Fibroblast of skin of left quadriceps (primary cell): ENCODE measurements at places on chromosomes 1 and 21.
A peak's percentile ranks its signal among the peaks of the same experiment; 100 is the strongest.

DNA sequence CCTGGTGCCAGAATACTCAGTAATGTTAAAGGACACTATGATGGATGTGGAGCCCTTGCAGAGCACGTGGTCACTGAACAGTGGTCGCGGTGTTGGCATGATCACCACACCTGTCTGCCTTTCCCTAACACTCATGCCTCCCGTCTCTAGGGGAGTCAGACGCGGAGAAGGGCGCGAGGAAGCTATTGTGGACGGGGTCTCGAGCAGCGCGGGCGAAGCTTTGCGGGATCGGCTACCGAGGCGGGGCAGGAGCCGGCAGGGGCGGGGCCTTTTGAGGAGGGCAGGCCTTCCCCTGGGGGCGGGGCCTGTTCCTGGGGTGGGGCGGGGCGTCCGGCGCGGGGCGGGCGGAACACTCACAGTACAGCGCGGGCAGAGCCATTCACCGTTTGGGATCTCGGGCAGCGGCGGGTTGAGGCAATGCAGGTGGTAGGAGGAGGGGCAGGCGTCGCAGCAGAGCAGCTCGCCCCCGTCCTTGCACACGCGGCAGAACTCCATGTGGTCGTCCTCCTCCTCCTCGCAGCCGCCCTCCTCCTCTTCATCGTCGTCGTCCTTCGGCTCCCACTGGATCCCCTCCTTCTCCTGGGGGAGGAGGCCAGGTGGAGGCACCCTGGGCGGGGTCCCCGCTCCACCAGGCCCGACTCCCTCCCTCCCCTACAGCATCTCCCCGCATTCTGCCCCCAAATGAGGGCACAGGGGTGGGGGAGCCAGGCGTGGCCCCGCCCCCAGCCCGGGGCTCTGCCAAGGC, 31.5 kb downstream of the CHD5 start:
- DNase-seq, result no peak

DNA sequence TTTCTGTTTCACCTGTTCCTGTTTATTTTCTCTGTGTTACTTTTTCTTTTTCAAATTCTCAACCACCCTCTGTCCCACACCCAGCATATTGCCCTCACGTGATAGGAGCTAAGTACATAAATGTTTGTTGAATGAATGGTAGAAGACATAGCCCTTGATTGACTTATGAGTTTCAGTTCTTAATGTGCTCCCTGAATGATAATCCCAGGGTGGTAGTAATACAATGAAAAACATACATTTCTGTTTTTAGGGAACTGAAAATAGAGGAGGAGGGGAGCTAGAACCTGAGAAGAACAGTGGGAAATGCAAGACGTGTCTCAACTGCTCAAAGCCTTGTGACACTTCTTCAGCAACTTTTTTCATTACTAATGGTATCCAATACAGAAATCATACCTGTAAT, 147.1 kb downstream of the SPATA46 start:
- DNase-seq, result no peak

DNA sequence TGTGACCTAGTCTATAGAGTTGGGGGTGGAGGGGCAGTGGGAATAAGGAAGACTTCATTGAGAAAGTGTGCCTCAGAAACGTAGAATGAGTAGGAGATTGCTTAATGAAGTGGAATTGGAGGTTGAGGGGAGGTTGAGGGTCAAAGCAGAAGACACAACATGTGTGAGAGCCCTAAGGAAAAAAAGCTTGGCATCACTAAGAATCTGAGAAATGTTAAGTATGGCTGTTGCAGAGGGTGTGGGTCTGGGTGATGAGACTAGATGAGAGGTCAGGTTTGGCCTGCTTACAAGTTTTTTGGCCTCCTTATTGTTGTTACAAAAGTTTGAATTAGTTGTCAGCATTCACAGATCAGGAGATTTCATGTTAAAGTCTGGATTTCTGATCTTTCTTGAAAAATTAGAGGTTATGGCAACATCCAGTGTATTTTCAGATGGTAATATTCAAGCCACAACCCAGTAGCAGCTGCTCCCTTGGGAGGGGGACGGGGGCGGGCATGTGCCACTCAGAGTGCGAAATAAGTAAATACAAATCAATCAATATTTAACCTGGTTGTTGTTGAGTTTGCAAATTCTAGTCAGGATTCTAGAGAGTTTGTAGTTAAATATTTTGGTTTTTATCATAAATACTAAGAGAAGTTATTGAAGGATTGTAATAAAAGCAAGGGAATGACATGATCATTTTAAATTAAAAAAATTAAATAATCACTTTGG, 4.3 kb downstream of the MAN1A2 start:
- peak; percentile 19 for DNase-seq

- no peak for DNase-seq
These were observed 39.8 kb downstream of the TGFBR3 start for GRCh38 chr1:91846007-91846638.

DNA sequence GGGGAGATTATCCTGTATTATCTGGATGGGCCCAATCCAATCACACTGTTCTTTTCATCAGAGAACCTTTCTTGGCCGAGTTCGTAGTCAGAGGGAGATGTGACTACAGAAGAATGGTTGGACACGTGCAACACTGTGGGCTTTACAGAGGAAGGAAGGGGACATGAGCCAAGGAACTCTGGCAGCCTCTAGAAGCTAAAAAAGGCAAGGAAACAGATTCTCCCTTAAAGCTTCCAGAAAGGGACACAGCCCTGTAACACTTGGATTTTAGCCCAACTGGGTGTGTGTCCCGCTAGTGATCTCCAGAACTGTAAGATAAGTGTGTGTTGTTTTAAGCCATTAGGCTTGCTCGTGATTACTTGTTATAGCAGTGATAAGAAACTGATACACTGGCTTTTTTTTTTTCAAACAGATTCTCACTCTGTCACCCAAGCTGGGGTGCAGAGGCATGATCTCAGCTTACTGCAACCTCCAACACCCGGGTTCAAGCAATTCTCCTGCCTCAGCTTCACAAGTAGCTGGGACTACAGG, 53.9 kb upstream of the FBXO28 start:
- DNase-seq, result no peak

DNA sequence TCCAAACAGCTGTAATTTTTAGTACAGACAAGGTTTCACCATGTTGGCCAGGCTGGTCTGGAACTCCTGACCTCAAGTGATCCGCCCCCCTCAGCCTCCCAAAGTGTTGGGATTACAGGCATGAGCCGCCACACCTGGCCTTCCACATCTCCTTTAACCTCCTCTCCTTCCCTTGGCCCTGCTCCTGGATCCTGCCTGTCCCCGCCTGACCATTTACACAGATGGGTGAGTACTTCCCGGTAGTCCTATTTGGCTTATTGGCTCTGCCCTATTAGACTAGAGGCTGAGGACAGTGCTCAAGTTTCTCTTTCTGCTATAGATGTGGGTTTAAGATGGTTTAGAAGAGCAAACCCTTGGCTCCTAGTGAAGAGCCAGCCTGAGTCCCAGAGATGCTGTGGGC, 7.1 kb downstream of the PTPN7 start:
- no peak for DNase-seq

DNA sequence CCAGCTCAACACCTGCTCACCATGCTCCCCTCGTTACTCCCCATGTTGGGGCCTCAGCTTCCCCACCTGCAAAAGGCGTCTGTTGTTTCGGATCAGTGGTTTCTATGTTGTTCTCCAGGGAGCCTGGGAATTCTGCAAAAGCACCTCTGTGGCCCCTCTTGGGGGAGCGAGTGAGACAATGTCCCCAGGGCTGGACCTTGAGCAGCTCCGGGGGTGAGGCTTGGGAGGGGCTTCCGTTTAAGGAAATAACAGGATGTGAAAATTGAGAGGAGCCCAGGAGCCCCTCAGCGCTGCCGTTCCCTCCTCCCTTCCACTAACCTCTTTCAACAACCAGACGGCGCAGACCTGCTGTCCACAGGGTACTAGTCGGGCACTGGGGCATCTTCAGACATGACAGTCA, 98.5 kb upstream of the IFFO2 start:
- DNase-seq, result no peak

DNA sequence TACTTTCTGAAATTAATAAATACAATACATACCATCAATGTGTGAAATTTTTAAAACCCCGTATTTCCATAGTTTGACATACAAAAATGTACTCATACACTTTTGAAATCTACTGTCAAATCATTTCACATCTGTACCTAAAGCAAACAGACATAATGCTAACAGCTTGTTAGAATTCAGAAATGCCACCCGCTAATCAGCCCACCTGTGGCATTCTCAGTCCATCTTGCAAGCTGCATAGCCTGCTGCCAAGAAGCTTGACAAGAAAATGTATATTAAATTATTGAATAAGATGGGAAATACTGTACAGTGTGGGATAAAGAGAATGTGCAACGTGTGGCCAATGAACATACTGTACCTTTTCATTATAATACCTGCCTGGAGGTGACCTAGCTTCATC, 55.1 kb downstream of the ZBTB18 start:
- DNase-seq, result no peak

GRCh38 chr1:232571523-232571922, 58.4 kb downstream of the SIPA1L2 start:
- DNase-seq, result no peak

DNA sequence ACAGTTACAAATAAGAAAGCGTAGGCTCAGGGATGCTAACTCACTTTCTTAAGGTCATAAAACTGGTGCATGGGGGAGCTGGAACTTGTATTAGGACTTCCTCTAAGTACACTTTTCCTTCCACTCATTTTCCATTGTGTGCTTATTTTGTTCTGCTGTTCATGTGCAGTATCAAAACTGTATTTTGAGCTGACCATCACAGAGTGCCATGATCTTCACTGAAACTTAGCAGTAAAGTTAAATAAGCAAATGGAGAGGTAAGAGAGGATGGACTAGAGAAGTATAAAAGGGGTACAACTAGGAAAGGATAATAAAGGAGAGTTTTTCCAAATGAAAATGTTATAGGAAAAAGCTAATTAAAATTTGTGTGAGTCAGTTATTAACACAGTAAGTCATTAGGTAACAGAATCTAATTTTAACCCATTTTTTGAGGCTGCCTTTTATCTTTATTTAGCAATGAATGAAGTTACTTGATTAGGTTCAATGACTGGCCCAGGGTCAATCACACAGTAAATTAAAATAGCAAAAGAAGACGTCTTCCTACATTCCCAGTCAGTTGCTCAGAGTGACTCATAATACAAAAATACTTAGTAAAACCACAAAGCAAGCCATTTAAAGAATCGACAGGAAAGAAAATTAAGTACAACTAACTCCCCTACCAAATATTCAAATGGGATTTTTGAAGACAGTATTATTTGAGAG, 165.8 kb upstream of the C1orf105 start:
- DNase-seq, result peak; percentile 86

- no peak for DNase-seq
These were observed 737.2 kb upstream of the CHRM3 start for GRCh38 chr1:238649200-238649599.

DNA sequence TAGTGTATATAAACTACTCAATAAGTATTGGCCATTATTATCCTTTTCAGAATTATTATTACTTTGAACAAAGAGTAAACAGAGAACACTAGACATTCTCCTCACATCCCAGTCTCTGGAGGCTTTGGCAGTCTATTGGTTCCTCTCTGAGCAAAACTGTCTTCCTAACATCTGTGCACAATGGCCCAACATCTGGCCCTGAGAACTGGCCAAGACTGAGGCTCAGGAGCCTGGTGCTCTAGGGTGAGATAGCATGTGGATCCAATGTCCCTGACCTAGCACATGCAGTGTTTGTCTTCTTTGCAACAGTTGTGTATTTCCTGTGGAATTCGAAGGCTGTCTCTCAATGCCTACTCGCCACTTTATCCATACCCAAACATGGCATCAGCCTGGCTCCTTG, 313.2 kb upstream of the KAZN start:
- DNase-seq, result no peak

- no peak for DNase-seq
These were observed 12.5 kb downstream of the AGRN start for GRCh38 chr1:1032424-1032823.

DNA sequence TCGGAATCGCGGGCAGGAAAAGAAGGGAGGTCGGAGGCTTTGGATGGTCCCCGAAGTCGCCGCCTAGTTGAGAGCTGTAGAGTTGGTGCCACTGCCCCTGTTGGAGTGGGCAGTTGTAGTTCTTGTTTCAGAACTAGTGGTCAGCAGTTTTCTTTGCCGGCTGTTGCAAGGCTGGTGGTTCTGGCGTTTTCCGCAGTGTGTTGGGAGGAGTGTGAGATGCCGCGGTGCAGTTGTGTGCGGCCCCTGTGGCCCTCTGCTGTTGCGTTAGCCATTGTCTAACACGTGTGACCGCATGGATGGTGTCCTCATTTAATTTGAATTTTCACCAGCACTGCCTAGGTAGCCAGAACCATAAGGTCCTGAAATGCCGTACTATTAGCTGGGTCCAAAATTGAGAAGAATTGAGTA, 1.4 kb downstream of the ARF1 start:
- no peak for DNase-seq

- DNase-seq, result no peak
These were observed 169.4 kb downstream of the GALNT2 start for GRCh38 chr1:230236301-230237008.

- no peak for DNase-seq
These were observed 155.1 kb downstream of the COP1 start for GRCh38 chr1:176051902-176052518.

- DNase-seq, result no peak
These were observed 351.1 kb downstream of the CAMTA1 start for GRCh38 chr1:7136166-7136953.

DNA sequence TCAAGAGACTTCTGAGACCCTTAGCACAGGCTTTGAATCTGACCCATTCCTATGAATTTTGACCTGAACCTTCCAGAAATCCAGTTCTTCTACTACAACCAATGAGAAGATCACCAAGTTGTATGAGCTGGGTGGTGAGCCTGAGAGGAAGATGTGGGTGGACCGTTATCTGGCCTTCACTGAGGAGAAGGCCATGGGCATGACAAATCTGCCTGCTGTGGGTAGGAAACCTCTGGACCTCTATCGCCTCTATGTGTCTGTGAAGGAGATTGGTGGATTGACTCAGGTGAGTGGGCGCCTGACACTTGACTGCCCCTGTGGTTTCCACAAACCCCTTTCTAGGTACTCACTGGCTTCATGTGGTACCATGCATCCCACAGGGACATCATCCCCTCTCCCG, 20.0 kb upstream of the PIGV start:
- no peak for DNase-seq

- DNase-seq, result no peak
These were observed 20.9 kb downstream of the SLAMF1 start for GRCh38 chr1:160625725-160626498.

GRCh38 chr1:157158967-157159366, 20.8 kb upstream of the ETV3 start:
- DNase-seq, result no peak

GRCh38 chr1:22714455-22714854, 3.8 kb downstream of the EPHB2 start:
- no peak for DNase-seq

- no peak for DNase-seq
These were observed 8.2 kb upstream of the SLC30A1 start for GRCh38 chr1:211587123-211587522.
